ENCODE measurements at places on chromosomes 2 and 18. TPM values are rescaled to one million over a fixed set of nuclear protein-coding genes. Genes with fewer than 3 reads are reported as not detected.

The SERPINB3 gene
- not detected for total RNA-seq

The ARL5A gene
- 54.1 TPM for total RNA-seq

The UPP2 gene
- not detected for total RNA-seq

The KATNAL2 gene
- 3.1 TPM for total RNA-seq

The GLB1L gene
- 4.1 TPM for total RNA-seq

Measured in B cell (primary cell).